CD4-positive, alpha-beta T cell treated with Interleukin-1 beta for 1 hour (primary cell): ENCODE measurements at places on chromosomes 2 and 18.

- DNase-seq: no peak
Observed at GRCh38 chr2:109343460-109343859, 214.5 kb downstream of the SH3RF3 start.

DNA sequence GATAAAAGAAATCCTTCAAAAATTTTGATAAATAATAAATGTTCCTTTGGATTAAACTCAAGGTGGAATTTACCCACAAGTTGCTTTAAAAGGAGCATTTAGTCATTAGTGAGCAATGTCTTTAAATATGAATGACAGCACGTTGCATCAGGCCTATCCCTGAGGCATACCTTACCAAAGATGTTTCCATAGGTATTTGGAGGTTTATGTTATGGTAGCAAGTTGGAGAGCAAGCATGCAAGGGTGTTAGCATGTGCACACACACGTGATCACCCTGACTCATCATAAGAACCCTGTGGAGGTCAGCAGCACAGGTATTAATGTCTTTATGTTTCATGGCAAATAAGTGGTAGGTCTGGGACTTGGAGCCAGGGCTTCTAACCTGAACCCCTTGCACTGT, 159.9 kb downstream of the ACTR3 start:
- no peak for DNase-seq

GRCh38 chr2:31526946-31527732, 53.6 kb downstream of the SRD5A2 start:
- DNase-seq: no peak

DNA sequence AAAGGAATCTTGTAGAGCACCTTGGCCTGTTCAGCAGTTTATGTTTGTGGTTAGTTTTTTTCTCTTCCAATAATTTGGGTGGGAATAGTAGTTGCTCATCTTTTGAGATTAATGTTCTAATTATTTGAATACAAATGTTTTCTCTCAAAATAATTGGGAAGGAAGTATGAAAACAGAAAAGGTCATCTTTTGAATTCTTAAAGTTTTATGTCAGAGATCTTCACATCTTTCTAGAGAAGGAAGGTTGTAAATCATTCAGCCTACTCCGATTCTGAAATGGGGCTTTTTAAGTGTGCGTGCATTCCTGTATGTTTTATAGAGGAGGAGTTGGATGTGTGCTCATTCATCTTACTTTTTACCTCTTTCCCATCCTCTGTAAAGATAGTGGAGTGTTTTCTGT, 29.0 kb downstream of the GRHL1 start:
- no peak for DNase-seq

GRCh38 chr2:204796581-204796980, 251.3 kb downstream of the PARD3B start:
- no peak for DNase-seq

DNA sequence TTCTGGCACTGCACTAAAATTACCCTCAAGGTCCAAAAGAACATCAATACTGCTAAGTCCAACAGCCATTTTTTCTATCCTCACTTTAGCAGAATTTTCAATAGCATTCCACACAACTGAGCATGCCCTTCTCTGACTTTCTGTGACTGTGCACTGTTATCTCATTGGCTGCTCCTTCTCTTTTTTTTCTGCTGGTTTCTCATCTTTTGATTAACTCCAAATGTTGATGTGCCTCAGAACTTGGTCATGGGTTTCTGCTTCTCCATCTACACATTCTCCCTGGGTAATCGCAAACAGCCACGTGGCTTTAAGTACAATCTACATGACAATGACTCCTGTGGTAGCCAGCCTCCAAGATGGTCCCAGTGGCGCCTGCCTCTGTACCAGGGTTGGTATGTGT, 75.0 kb upstream of the CD226 start:
- DNase-seq: no peak

GRCh38 chr2:81576713-81577112, 1272.2 kb upstream of the LRRTM1 start:
- DNase-seq: no peak

GRCh38 chr18:2651981-2652380, 3.5 kb upstream of the SMCHD1 start:
- no peak for DNase-seq

DNA sequence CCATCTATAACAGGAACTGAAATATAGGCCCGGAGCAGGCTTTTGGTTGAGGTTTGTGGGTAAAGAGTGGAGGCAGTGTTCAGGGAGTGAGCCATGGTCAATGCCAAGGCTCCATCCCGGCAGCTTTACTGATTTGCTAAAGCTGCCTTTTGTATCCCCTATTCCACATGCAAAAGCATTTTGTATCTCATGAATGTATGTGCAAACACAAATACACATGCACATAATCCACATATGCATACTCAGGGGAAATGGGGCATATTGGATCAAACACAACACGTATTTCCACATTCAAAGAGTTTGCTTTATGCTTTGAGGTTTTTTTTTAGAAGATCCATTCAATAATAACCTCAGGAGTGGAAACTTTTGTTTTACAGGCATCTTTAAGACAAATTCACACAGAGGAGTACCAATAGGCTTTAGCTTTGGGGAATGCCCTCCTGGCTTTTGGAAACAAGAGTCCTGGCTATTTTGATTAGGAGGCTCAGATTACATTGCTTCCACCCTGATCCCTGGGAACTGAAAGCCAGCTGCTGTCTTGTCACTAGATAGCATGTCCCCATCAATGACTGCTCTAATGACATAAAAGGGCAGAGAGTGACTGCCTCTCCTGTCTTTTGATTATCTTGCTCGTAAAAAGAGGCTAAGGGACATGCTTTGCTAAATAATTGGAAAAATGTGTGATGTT, 263.2 kb downstream of the EN1 start:
- no peak for DNase-seq

DNA sequence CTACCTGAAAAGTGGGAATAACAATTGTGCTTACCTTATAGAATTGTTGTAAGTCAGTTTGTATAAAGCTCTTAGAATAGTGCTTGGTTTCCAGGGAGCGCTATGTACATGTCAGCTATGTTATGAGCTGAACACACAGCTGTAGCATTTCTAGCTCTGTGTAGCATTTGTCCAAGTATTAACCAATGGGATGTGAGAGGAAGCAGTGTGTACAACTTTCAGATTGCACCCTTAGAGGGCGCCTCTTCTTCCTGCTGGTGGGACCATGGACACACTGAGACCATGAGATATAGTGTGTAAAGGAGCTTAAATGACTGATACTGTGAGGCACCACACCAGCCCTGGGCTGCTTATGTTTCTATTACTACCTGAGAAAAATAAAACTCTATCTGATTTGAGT, 380.2 kb downstream of the LNPK start:
- DNase-seq: no peak

DNA sequence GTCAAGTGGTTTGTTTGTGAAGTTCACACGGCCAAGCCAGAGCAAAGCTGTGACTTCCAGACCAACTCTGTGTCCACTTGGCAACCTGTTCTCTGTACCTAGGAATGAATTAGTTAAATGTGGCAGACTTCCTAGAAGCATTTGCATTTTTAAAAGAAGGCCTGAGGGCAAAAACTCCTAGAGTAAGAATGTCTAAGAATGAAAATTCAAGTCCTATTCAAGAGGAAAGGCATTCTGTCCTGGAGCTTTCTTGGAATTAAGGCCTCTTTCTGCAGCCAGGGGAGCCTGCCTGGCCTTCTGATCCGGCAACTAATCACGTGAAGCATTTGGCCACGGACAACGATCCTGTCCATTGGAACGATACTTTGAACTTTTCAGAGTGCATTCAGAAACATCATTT, 155.0 kb downstream of the SETBP1 start:
- DNase-seq: no peak

DNA sequence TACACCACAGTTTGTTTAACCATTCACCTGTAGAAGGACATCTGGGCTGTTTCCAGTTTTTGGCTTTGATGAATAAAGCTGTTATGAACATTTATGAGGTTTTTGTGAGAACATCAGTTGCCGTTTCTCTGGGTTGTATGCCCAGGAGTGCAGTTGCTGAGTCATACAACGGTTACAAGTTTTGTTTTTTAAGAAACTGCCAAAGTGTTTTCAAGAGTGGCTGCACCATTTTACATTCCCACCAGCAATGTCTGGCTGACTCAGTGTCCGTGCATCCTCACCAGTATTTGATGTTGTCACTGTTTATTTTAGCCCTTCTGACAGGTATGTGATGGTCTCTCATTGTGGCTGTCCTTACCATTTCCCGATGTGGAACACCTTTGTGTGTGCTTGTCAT, 48.0 kb upstream of the GPR17 start:
- DNase-seq: no peak

DNA sequence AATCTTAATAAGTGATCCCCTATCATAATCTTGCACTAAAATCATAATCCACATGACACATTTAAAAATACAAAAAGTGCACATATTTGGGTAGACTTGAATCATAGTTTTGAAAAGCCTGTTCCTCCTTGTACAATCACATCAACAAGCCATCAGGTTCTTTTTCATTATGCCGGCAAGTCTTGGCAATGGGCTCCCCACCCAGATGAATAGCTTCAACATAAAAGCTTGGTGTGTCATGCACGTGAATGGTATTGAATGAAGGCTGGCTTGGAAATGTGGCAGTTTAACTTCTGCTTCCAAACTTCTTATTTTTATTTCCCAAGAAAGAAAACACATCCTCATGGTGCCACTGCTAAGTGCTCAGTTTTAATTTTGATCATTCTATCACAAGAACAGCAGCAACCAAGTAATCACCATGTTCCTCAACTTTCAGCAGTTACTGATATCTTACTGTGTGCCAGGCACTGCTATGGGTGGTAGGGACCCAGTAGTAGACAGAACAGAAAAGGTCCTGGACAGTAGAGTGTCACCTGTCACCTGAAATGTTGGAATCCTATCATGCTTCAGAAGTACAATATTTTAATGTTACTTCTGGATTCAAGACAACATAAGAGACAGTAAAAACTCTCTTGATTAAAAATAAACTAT, 89.9 kb downstream of the AP1S3 start:
- no peak for DNase-seq

DNA sequence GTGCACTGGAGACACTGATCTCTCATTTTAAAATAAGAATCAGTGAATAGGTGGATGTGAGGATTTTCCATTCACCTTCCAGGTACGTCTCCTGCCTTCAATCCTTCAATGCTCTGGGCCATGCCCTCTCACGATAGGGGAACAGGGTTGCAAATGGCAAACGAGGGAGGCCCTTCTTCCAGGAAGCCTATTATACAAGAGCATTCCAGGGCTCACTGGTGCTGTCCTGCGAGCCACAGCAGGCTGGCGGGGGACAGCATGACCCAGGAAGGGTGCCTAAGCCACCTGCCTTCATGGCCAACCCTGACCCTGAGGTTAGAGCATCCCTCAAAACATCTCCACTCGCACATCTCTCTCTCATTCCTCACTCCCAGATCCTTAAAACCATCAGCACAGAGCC, 20.6 kb upstream of the ID2 start:
- no peak for DNase-seq

GRCh38 chr18:55500316-55501086, 87.5 kb downstream of the TCF4 start:
- DNase-seq: no peak

GRCh38 chr2:36367895-36368353, 12.3 kb downstream of the CRIM1 start:
- no peak for DNase-seq

DNA sequence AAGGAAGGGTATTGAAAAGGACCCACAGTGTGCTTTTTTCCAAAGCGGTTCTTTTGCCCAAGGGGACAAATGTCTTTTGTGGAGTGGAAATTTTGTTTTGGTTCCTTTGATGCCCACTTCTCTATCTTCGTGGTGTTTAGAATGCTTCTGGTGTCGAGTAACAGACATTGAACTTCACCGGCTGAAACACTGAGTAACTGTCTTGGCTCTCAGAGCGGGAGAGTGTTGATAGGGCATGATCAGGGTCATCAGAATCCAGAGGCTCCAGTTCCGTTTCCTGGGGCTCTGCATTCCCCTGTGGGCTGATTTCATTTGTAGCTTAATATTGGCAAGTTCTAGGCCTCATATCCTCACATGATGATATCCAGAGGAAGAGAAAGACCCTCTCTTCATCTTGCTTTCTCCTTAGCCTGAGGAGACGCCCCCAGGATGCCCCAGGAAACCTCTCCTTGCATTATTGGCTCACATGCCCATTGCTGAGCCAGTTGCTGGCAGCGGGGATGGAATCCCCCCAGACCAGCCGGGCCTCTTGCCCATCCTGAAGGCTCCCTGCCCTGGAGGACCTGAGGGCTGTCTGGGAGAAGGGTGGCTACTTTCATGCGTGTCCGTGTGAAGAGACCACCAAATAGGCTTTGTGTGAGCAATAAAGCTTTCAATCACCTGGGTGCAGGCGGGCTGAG, 27.9 kb upstream of the AGFG1 start:
- no peak for DNase-seq

DNA sequence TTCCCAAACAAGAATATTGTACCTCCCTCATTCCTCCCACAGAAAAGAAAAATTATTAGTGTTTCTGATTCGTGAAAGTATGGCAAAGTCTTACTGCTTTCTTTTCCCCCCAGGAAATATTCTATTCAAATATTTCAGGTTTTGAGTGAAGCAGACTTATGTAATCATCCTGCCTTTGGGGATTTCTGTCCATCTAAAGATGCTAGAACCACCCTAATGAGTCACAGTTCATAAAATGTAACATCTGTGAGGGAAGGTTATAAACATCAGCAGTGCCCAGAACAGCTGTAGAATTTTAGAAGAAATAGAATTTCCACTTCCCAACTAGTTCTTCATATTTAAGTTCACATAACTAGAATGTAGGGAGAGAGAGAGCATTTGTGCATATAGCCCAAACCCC, 39.0 kb downstream of the EEF1B2 start:
- DNase-seq: no peak

- peak; percentile 4 for DNase-seq
Observed at GRCh38 chr2:16525265-16525887, 140.3 kb downstream of the CYRIA start.

- no peak for DNase-seq
Observed at GRCh38 chr2:122753336-122753735, 997.9 kb downstream of the TSN start.

DNA sequence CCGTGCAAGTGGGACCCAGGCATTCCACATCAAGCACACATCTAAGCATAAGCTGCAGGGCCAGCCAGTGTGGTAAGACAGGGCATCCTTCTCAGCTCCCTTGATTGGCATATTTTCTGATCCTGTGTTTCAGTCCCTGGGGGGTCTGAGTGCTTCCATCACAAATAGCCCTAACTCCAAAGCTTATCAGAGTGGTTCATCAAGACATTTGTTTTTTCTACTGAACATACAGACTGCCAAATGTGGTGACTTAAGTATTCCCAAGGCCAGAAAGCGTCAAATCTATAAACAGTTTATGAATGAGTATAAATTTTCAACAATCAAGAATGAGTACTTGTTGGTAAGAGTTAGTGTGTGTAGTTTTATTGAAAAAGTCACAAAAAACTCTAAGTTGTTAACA, 18.8 kb downstream of the SPRED2 start:
- no peak for DNase-seq

GRCh38 chr2:24123922-24124580, 782 bp downstream of the FAM228B start:
- DNase-seq: no peak

GRCh38 chr2:128797533-128797932, 478.9 kb upstream of the HS6ST1 start:
- no peak for DNase-seq

GRCh38 chr2:200578778-200579177, 7.0 kb upstream of the AOX1 start:
- DNase-seq: no peak

GRCh38 chr2:199458806-199459285, 1.1 kb upstream of the SATB2 start:
- no peak for DNase-seq
